ENCODE measurements at places on chromosomes 5 and 9.

DNA sequence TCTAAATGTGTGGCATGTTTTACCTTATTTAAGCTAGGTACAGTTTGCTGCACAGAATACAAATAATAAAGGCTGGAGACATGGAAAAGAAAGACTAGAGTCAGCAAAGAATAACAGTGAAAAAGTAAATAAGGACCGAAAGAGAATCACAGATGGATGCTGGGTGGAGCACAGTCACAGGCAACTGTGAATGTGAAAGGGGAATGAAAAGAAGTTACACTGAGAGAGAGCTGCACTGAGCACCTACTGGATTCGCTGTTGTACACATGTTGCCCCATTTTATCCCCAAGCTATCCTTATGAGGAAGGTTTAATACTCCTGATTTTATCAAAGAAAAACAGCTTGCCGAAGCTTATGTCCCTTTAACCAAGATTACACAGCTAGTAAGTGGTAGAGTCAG lies 165.4 kb upstream of the RGMB start:
- no peak for DNase-seq

GRCh38 chr5:82058710-82059109 lies 86.9 kb downstream of the ATG10 start:
- no peak for DNase-seq

GRCh38 chr9:79970146-79970425 lies 398.3 kb downstream of the TLE4 start:
- no peak for DNase-seq

- DNase-seq = no peak
These were observed 62.0 kb upstream of the RANBP3L start for GRCh38 chr5:36363744-36364143.

- no peak for DNase-seq
These were observed 102.3 kb downstream of the ENC1 start for GRCh38 chr5:74538206-74538661.

GRCh38 chr5:173774271-173774761 lies 113.8 kb upstream of the CPEB4 start:
- no peak for DNase-seq

- DNase-seq = no peak
These were observed 23.7 kb upstream of the NPR3 start for GRCh38 chr5:32687499-32687831.

- DNase-seq = no peak
These were observed 4.8 kb upstream of the NRARP start for GRCh38 chr9:137306850-137307254.

- DNase-seq = no peak
These were observed 360 bp upstream of the ZCCHC10 start for GRCh38 chr5:133026664-133027153.

DNA sequence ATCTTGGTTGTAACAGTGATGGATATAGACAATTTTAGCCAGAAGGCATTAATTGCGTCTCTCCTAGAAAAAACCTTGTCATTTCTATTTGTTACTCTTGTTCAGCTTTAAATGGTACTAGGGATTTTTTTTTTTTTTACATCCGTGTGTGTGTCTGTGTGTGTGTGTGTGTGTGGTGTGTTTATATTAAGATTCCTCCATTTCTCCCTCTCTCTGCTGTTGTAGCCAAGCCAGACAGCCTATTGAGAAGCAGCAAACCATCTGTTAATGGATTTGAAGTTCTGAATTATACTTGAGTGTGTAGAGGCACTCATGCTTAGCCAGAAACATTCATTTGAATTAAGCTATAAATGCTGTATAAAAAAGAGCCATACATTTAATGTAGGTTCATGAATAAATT lies 72.3 kb downstream of the SLF1 start:
- DNase-seq = no peak
